Karpas-422 (cell line): ENCODE measurements at places on chromosomes 4 and X.

DNA sequence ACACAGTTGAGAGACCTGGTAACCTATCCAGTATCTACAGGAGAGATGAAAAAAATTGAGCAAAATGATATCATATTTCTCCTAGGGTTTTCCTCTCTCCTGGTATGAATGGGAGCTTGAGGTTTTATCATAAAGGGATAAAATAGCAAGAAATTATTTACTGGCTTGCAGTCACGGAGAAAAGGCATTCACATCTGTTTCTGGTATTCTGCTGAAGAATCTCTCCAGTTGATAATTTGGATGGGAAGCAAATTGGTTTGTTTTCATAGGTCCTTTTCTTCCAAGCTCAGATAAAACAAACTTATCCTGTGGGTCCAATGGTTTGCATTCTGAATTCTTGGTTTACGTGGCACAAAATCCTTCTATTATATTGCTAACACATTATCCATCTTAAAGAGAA lies 83.1 kb upstream of the GYPA start:
- DNase-seq = no peak

- DNase-seq = no peak
These were observed 15.4 kb upstream of the TBC1D19 start for GRCh38 chr4:26568446-26568994.

- no peak for DNase-seq
These were observed 47.3 kb downstream of the ARHGAP24 start for GRCh38 chr4:85522277-85522676.

- no peak for DNase-seq
These were observed 281.0 kb downstream of the BMPR1B start for GRCh38 chr4:95038791-95039190.

DNA sequence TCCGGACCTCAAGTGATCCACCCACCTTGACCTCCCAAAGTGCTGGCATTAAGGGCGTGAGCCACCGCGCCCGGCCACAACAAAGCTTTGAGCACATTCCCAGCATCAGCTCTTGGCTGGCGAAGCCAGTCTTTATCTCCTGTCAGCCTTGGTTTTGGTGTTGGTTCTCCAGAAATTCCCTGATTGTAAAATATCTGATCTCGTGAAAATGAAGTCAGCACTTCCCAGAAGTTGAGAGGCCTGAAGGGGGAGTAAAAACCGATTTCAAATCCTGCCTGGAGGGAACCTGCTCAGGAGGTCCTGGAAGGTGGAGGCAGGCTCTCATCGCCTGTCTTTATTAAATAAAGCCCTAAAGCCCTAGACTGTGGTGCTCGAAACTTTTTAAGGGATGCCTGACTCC lies 33.6 kb downstream of the PTTG2 start:
- DNase-seq = no peak

- DNase-seq = no peak
These were observed 2.8 kb downstream of the GPR101 start for GRCh38 chrX:137031039-137031438.

DNA sequence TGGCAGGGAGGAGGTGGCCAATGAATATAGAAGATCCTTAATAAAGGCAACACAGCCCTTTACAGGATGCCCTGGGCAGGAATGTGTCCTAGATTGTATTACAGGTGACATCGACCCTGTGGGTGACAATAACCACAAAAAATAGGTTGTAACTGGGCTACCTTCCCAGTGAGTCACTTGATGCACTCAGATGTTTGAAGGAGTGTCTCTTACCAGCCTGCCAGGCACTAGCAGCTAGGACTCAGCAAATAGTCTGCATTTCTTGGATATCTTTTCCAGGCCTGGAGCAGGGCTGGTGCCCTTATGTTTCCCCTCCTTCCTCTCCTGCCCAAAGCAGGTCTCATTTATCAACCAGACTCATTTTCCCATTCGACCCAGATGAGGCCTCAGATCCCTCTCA lies 50.9 kb upstream of the TMEM164 start:
- no peak for DNase-seq

- DNase-seq = no peak
These were observed 550.9 kb upstream of the BOD1L1 start for GRCh38 chr4:14178421-14178820.

DNA sequence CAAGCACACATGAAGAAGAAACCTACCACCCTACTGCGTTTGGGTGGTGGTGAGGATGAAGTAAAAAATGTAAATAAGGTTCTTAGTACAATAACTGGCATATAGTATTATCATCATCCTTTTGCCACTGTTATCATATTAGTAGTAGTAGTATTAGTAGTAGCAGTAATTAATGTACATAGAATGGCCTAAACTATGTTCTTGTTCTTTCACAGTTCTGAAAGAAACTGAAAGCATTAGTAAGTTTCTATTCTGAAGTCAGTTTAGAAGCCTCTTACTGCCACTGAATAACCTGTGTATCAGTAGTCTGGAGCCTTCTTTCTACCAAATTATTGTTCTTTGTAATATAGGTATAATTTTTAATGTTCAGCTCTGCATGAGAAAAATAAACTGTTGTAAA lies 21.0 kb downstream of the COL4A6 start:
- DNase-seq = no peak

DNA sequence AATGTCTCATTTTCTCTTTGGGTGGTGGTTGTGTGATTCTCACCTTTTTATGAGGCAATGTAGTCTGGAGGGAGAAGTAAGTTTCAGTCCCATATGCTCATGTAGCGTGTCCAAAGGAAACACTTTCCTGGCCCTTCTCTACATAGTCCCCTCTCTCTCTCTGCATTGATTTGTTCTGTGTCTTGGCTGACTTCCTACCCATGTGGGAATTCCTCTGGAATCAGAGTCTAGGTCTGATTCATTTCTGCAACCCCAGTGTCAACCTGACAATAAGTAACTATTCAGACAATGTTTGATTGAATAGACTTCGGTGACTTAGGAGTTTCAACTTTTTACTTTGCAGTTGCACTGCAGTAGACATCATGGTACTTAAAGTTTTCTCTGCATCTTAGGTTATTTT lies 2.7 kb upstream of the ALAS2 start:
- DNase-seq = no peak

DNA sequence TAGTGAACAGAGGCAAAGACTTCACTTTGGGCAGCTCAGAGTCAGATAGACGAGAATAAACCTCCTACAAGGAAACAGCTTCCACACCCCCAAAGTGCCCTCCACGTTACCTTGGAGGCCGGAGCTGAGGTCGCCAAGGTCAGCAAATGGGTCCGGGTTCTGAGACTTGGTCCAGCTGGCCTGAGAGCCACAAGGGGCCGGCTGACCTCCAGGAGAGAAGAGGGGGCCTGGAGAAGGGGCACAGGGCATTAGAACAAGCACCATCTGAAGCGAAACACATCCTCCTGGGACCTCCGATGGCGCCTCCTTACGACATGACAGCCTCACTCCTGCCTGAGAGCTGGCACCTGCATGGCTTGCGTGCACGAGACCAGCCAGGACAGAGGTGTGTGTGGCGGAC lies 33.6 kb upstream of the CPLX1 start:
- DNase-seq = no peak

GRCh38 chr4:121072224-121073003 lies at the start of gene NDNF:
Gene NDNF (minus strand): TSS chr4:121072535. CDS start chr4:121045837, 26,698 bp downstream.
- DNase-seq = no peak

GRCh38 chr4:173332963-173333657 lies 1.0 kb downstream of the HMGB2 start:
- peak; percentile 55 for DNase-seq

- DNase-seq = no peak
These were observed 1069.5 kb downstream of the FAM133A start for GRCh38 chrX:94743478-94743877.

DNA sequence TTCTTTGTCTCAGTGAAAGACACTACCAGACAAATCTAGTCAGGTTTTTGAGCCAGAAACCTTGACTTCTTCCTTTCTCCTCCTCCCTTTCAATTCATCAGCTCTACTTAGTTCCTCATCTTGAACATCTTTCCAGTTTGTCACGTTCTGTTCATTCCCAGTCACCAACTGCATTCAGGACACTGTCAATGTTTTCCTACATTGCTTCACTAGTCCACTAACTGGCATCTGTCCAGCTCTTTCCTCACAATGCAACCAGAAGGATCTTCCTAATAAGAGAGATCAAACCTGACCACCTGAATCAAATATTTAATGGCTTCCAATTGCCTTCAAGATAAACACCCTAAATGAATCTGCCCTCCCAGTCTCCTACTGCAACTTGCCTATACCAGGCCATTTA lies 52.5 kb downstream of the SYNPO2 start:
- no peak for DNase-seq

GRCh38 chr4:154234576-154234975 lies 257.0 kb downstream of the DCHS2 start:
- DNase-seq = no peak

GRCh38 chr4:73603271-73603710 lies 16.9 kb downstream of the RASSF6 start:
- no peak for DNase-seq

DNA sequence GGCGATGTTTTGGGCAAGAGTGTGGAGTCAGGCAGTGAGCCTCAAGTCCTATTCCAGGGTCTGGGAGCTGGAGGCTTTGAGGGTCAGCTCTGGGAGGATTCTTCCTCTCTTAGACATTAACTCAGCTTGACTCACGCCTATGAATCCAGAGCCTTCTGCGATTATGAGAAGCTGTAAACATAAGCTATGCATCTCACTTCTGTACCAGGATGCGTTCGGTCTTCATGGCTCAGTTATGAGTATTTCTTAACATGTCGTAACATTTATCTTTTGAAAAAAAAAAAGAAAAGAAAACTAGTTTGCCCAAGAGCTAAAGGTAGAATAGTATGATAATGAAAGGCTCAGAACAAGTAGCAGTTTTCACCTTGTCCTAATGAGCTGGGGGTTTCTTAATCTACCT lies 4.6 kb downstream of the SHROOM2 start:
- no peak for DNase-seq

- DNase-seq = no peak
These were observed 106.8 kb upstream of the RAI2 start for GRCh38 chrX:17967888-17968287.

GRCh38 chr4:61661960-61662359 lies 461.8 kb downstream of the ADGRL3 start:
- DNase-seq = no peak

DNA sequence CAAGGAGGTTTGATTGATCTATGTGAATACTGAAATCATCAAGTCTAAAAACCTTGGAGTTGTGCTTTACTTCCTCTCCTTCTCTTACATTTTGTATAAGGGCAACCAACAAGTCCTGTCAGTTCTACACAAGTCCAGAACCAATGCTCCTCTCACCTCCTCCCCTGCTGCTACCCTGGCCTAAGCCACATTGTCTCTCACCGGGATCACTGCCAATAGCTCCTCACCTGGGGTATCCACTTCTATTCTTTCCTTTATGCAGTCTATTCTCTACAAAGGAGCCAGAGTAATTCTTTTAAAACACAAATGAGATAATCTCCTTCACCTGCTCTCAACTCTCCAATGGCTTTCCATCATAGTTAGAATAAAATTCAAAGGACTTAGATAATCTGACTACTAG lies 13.3 kb upstream of the ARHGEF6 start:
- DNase-seq = no peak

- no peak for DNase-seq
These were observed 20.5 kb downstream of the SPIN4 start for GRCh38 chrX:63330681-63331080.

DNA sequence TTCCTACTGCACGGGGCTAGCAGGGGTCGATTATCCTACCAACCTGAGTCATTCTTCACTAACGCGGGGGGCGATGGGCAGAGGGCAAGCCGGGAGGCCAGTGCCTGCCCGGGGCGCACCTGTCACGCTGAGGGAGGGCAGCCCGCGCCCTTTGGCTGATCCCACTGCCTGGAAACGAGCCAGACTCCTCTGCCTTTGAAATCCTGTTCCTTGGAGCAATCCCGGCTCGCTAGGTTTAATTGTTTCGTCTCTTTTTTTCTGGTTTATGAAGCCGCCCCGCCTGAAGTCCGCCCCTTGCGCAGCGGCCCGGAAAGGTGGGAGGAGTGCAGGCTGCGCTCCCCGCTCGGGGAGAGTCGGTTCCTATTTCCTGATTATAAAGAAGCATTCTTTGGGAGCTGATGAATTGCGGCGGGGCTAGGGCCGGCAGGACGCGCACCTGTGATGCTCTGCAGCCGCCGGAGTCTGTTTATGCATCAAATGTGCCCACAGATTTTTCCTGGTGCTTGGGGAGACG lies 484.2 kb downstream of the BCOR start:
- DNase-seq = no peak

DNA sequence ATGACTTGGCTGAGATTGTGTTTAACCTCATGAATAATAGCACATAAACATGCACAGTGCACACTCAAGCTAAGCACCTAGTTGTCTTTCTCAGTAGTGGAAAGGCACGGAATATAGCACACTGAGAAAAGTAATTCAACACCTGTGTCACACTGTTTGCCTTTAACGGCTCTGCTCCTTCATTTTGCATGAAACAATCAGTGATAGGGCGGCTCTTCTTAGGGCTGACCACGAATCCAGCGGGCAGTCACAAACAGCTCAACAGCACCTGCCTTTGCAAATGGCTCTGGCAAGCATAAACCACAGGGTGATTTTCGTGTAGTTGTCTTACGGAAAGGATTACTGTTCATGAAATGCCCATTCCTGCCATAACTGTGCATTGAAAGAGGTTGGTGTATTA lies 954.0 kb upstream of the TENM3 start:
- no peak for DNase-seq

GRCh38 chr4:56728512-56728911 lies 47.4 kb upstream of the HOPX start:
- DNase-seq = no peak

DNA sequence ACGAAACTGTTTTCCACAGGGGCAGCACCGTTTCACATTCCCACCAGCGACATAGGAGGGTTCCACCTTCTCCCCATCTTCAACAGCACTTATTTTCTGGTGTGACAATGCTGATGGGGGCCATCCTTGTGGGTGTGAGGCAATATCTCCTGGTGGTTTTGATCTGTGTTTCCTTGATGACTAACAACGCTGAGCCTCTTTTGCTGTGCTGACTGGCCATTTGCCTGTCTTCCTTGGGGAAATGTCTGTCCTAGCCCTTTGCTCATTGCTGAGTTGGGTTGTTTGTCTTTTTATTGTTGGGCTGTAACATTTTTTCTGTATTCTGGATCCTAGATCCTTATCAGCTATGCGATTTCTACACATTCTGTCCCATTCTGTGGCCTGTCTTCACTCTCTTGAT lies 33.7 kb downstream of the ATP2B3 start:
- no peak for DNase-seq

GRCh38 chrX:68724531-68725020 lies 77.1 kb downstream of the STARD8 start:
- no peak for DNase-seq

DNA sequence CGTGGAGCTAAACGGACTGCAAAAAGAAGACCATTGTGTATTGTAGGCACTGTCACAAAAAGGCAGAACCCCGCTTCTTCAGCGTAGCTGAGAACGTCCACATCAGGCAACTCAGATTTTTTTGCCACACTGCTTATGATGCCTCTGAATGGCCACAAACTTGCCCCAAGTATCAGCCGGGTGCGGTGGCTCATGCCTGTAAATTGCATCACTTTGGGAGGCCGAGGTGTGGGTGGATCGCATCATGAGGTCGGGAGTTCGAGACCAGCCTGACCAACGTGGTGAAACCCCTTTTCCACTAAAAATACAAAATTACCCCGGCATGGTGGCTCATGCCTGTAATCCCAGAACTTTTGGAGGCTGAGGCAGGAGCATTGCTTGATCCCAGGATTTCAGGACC lies 14.9 kb upstream of the IL3RA start:
- DNase-seq = no peak

GRCh38 chrX:100687128-100687527 lies 43.1 kb downstream of the SRPX2 start:
- no peak for DNase-seq

- DNase-seq = no peak
These were observed 114.8 kb downstream of the KDR start for GRCh38 chr4:55010550-55010949.
